ENCODE measurements at places on chromosomes 2 and 18.

- no peak for DNase-seq
Observed at GRCh38 chr2:43481927-43482542, 113.8 kb downstream of the THADA start.

- DNase-seq, result no peak
Observed at GRCh38 chr2:85173909-85174308, 40.7 kb downstream of the TCF7L1 start.

GRCh38 chr2:159053161-159054031 is 85.0 kb downstream of the TANC1 start:
- DNase-seq, result peak; percentile 55

DNA sequence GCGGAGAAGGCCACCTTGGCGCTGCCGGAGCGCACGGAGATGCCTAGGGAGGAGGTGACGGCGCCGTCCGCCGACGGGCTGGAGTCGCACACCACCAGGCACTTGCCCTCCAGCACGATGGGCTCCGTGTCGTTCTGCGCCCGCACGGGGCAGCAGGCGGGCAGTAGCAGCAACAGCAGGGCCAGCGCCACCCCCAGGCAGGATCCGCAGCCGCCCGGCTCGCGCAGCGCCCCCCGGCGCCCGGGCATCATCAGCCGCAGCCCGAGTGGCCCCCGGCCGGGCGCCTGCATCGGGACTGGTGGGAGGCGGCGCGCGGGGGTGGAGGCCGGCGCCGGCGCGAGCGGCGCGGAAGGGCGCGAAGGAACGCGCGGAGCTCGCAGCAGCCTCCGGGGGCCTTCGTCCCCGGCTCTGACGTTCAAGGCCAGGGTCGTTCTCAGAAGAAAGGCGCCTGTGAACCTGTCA is 2.2 kb downstream of the CBLN2 start:
- DNase-seq, result no peak

- no peak for DNase-seq
Observed at GRCh38 chr2:1644427-1644826, 99.9 kb downstream of the PXDN start.

GRCh38 chr2:71336384-71336783 is 4.8 kb downstream of the ZNF638 start:
- DNase-seq, result no peak

DNA sequence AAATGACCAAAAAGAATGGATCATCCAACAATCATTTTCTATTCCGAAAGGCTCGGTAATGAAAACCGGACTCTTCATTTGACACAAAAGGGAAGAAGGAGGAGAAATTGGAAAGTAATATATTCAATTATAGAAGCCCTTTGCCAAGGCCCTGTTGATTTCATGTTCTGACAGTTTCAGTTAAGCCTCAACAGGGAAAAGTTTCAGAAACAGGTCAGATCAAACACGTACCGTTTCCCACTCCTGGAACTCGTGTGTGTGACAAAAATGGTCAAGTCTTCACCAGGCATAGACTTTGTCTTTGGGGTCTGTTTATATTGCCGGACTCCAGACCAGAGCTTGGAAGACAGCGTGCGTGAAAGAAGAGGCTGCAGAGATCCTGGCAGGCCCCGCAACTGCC is 101.3 kb upstream of the BCL2L11 start:
- DNase-seq, result no peak

DNA sequence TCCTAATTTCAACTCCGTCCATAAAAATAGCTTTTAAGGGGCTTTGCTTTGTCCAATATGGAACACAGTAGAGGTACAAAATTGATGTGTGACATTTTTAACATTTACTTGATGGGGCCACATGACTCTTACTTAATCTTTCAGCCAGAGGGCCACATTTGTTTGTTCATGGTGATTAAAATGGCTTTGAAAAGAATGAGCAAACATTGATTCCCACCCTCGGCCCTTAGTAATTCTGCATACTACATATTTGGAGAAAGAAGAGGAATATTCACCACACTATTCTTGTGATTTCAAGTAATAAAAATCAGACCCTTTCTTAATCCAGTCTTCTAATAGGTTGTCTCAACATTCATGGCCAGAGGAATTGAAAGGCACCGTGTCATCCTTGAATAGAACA is 17.5 kb downstream of the ARPC2 start:
- DNase-seq, result no peak

DNA sequence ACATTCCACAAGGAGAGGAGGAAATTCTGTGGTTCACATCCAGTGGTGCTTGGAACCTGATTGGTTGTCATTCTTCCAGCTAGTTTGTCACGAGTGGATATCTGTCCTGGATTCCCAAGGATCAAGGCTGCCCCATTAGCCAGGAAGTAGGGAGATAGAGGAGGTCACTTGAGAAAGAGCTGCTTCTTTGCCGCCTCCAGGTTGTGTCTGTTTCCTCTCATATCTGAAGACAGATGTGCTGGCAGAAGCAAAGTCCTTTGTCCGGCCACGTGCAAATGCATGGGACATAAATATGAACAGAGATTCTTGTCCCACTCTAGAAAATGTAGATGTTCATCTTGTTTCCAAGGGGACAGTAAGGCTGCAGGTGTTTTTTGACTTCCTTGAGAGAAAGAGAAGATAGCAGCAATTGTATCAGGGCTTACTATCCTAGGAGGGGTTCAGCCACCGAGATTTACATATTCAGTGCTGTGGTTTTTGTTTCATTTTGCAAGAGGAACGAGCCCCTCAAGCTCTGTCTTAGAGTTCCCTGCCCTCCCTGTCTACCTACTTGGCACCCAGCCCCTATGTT is 174.4 kb downstream of the RPIA start:
- DNase-seq, result no peak

GRCh38 chr2:137705296-137705695 is 259.0 kb upstream of the HNMT start:
- no peak for DNase-seq

DNA sequence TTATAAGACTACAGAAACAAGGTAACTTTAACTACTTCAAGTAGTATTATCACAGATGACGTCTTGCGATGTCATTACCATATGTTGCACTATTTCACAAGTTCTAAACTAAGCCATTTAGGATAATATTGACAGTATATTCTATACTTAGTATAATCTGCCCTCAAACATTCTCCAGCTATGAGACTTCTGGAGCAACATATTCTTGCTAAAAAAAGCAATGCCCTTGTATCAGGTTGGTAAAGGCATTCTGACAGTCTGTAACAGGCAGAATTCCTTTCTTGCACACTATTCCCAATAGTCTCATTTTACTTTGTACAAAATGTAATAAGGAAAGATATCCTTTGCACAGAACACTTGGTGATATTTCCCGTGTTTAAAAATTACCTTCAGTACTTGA is 694.8 kb upstream of the PKDCC start:
- DNase-seq, result no peak

DNA sequence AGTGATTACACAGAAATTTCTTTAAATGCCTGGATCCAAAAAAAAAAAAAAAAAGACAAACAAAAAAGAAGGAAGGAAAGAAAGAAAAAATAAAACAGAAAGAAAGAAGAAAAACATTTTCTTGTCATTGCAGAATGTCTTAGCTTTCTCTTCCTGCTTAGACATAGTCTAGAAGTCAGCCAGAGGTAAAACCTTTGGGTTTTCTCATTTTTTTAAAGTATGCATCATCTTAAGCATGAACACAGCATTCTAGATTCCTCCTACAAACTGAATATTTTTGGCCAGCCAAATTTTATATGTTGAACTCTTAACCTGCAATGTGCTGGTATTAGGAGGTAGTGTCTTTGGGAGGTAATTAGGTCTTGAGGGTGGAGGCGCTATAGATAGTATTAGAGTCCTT is 243.9 kb downstream of the TRIB2 start:
- DNase-seq, result no peak

- DNase-seq, result no peak
Observed at GRCh38 chr2:31049264-31049663, 89.0 kb downstream of the GALNT14 start.

- DNase-seq, result no peak
Observed at GRCh38 chr2:66539452-66539851, 104.5 kb downstream of the MEIS1 start.

GRCh38 chr2:27572998-27573429 is 9.8 kb upstream of the ZNF512 start:
- DNase-seq, result no peak

- no peak for DNase-seq
Observed at GRCh38 chr2:96811917-96812316, 4.2 kb upstream of the CNNM3 start.

DNA sequence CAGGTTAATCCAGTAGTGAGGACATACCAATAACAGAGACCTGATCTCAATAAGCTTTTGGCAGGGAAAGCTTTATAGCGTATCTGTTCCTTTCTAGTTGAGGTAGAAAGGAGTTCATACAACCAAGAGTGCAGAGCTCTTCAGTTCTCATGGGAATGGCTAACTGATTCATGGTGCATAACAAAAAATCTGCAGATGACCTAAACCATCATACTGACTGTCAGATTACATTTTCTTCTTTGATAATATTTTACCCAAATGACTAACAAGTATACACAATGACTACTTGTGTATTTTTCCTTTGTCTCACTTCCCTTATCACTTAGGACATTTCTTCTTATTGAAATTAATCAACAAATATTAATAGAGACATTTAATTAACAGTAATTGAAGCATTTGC is 140.0 kb upstream of the SERTAD2 start:
- DNase-seq, result no peak

- DNase-seq, result no peak
Observed at GRCh38 chr2:233919938-233920337, 2.8 kb downstream of the TRPM8 start.

DNA sequence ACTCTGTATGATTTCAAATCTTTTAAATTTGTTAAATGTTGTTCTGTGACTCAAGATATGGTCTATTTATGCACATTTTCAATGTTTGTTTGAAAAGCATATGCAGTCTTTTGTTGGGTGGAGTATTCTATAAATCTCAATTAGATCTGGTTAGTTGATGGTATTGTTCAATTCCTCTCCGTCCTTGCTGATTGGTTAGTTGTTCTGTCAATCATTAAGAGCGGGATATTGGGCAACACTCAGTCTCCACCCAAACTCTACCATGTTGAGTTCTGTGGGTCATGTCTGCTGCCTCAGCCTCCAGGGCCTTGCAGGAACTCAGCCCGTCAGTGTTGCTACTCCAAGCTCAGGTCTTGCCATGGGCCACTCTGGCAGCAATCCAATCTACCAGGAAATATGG is 118.9 kb downstream of the VWA3B start:
- no peak for DNase-seq

DNA sequence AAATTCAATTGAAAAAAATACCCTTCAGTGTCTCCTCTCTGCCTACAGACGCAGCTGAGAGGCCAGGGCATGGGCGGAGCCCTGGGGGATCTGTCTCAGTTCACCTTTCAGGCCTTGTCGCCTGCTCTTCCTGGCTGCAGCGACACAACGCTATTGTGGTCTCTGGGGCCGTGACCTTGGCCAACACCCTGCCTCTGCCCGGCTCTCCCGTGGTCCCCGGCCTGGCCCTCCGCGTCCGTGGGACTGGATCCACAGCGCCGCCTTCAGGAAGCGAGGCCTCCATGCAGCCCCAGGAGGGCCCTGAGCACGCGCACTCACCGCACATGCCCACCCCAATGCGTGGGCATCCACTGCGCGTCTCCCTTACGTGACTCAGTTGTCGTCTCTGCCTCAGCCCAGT is 81.1 kb downstream of the MRPS9 start:
- DNase-seq, result no peak

- DNase-seq, result no peak
Observed at GRCh38 chr2:81895620-81896250, 1591.2 kb upstream of the LRRTM1 start.

DNA sequence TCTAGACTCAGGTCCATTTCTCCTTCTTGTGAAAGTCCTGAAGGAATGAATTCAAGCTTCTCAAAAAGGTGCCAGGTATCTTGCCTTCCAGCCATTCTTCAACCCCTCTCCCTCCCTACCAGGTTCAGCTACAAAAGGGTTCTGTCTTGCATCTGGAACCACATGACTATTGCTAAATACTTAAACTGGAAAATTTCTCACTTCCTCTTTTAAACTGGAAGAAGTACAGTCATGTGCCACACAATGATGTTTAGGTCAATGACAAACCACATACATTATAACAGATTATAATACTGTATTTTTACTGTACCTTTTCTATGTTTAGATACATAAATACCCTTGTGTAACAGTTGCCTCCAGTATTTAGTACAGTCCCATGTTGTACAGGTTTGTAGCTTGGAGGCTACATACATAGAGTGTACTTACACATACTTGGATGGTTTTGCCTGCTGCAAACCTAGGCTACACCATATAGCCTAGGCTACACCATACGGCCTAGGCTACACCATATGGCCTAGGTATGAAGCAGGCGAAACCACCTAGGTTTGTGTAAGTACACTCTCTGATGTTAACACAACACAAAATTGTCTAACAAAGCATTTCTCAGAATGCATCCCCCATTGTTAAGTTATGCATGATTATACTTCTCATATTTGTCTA is 142.0 kb upstream of the DNMT3A start:
- DNase-seq, result no peak

GRCh38 chr2:84906900-84907714 is 1.7 kb downstream of the TMSB10 start:
- peak; percentile 91 for DNase-seq

- DNase-seq, result no peak
Observed at GRCh38 chr18:2589345-2590068, 18.1 kb downstream of the NDC80 start.

GRCh38 chr2:179181002-179181401 is 83.6 kb downstream of the SESTD1 start:
- DNase-seq, result no peak

- DNase-seq, result no peak
Observed at GRCh38 chr2:60365556-60365955, 187.9 kb downstream of the BCL11A start.

GRCh38 chr2:88671786-88672427 is 19.6 kb upstream of the RPIA start:
- DNase-seq, result no peak

GRCh38 chr2:205681401-205682238 is 681 bp upstream of the NRP2 start:
- peak; percentile 25 for DNase-seq

DNA sequence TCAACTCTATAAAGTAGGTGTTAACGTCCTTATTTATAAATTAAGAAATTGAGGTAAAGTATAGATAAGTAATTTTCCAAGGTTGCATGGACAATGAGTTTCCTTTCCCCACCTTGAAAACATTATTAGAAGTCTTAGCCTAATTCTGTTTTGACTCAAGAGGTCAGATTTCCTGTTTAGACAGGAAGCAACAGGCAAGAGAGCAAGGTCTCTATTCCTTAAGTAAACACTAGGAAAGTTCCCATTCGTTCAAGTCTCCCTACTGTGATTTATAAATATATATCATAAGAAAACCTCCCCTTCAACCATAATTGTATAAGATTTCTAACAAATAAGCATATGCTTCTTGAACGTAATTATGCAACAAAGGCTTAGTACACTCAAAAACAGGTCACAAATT is 40.3 kb downstream of the CLASP1 start:
- DNase-seq, result no peak

- DNase-seq, result no peak
Observed at GRCh38 chr2:23746141-23746863, 180.6 kb downstream of the ATAD2B start.

Measured in SJSA1 (cell line).